ENCODE measurements at places on chromosomes 12 and 14.
A peak's percentile ranks its signal among the peaks of the same experiment; 100 is the strongest.

GRCh38 chr14:23300687-23301223 is 1.9 kb downstream of the PPP1R3E start:
- peak; percentile 54 for DNase-seq

DNA sequence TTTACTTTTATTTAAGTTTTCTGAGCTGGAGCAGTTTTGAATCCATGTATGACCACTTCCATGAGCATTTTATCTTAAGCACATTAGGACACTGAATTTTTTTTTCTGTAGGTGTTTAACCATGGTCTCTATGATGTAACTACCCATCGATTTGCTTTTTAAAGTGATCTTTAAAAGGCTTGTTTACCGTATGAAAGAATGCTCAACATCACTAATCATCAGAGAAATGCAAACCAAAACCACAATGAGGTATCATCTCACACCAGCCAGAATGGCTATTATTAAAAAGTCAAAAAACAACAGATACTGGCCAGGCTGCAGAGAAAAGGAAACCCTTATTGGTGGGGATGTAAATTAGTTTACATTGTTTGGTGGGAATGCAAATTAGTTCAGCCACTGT is 23.0 kb downstream of the GLRX5 start:
- no peak for DNase-seq

- DNase-seq, result no peak
Measured at GRCh38 chr12:3223601-3224529, 146.7 kb downstream of the TSPAN9 start.

GRCh38 chr12:52147367-52147963 is 44.3 kb downstream of the KRT80 start:
- peak; percentile 97 for DNase-seq

DNA sequence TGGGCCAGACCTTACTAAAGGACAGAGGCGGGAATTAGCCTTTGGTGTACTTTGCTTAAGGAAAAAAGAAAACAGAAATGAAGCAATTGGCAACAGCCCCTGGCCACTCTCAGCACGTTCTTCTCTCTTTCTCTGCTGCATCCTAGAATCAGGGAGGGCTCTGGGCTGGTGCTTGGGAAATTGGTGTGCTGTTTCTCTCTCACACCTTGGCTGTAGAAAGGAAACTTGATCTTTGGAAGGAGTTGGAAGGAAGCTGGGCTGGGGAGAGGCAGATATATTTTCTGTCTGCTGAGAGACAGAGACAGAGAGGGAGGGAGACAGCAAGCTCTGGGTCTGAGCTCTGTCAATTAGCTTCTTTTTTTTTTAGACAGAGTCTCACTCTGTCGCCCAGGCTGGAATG is 27.4 kb downstream of the NOS1 start:
- DNase-seq, result no peak

DNA sequence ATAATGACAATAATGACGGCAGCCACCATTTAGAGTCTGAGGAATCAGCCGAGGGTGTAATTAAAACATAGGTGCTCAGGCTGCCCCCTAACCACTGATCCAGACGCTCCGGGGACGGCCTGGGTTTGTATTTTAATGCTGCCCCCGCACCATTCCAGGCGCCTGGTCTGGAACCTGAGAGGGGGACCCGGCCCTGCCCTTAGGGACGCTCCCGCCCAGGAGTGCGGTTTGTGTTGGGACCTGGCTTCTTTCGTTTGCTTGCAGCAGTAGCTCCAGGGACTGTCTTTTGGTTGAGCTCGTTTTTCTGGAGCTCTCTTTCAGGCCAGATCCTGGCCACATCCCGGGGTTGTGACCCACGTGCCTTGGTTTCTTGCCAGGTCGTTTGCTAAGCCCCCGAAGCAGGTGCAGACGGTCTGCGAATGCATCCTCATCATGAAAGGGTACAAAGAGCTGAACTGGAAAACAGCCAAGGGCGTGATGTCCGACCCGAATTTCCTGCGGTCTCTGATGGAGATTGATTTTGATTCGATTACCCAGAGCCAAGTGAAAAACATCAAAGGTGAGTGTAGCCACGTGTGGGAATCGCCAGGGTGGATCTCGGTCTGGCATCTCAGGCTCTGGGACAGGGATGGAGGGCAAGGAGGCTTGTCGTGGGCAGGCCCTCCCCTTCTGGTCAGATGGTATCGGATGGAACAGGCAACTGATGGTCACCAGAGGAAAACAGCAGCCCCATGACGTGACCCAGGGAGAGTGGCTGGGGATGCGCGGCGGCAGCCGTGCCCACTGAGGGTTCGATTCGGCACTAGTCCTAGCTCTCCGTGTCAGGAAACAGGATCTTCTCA is 63.5 kb downstream of the CCDC92 start:
- DNase-seq, result no peak

DNA sequence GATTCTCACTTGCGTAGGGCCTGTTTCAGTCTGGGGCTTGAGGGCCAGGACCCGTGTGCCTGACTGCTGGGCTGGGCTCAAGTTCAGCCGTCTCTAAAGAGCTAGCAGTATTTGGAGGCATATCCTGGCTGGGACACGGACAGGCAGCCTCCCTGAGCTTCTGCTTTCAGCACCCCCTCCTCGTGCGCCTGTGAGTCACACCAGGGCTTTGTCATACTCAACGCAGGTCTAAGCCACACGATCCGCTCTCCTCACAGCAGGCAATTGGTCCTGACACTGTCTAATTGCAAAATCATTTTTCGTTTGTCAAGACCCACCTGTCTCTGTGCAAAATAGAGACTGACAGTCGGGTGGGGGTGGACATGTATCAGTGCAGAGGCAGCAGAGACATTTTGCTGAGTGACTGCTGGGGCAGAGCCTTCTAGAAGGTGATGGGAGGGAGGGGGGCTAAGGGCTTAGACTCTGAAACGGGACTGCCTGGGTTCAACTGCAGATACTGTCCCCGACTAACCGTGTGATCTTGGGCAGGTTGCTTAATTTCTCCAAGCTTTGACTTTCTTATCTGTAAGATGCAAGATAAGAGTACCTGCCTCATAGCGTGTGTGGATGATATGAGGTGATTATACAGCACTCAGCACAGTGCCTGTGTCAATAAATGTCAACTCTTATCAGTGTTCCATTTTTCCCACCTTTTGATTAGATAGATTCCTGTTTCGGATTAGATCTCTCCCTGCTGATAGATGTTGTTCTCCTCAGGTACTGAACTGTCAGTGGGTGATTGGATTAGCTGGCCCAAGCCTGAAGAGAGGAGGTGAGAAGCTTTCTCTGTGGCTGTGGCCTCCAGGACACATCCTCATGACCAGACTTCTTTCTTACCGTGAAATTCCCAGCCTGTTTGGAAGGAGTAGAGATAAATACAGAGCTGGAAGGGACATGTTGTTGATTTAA is 53.1 kb downstream of the KCNA1 start:
- no peak for DNase-seq

GRCh38 chr14:72387726-72388125 is 455.5 kb downstream of the RGS6 start:
- no peak for DNase-seq

- no peak for DNase-seq
Measured at GRCh38 chr12:49253033-49253623, 11.8 kb upstream of the TUBA1C start.

- no peak for DNase-seq
Measured at GRCh38 chr14:86168371-86168770, 638.4 kb downstream of the FLRT2 start.

- DNase-seq, result peak; percentile 62
Measured at GRCh38 chr14:89276424-89276975, 140.5 kb downstream of the FOXN3 start.

GRCh38 chr14:90034156-90034555 is 27.6 kb upstream of the KCNK13 start:
- DNase-seq, result no peak

DNA sequence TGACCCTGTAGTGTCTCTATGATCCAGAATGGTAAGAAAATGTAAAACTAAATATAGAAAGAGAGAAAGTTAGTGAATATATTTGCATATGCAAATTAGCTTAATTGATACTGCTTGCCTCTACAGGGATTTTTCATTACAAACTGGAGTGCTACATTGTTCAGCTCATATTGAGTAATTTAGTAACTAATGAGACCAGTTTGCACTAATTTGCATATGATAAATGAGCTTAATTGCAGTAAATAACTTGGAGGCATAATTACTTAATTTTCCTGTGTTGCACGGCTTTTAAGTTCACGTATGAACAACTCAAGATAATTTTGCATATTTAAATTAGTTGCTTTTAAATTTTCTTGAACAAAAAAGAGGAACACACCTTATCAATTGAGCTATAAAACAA is 436.5 kb downstream of the NPAS3 start:
- no peak for DNase-seq

DNA sequence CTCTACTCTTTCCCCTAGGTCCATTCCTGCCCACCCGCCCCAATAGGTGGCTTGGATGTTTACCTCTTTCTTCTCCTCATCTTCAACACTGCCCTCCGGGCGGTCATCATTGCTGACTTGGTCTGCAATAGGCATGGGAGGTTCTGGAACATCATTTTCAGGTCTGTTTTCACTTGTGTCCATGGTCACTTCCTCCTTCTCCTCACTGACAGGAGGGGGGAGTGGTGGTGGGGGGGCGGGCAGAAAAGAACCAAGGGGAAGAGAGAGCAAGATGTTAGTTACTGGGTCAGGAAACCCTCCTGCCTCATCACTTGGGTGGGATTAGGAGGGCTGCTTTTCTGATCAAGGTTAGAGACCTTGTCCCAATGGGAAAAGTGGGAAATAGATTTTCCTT is 12.1 kb upstream of the CDH24 start:
- no peak for DNase-seq

GRCh38 chr12:8078398-8078797 is 3.7 kb upstream of the NECAP1 start:
- DNase-seq, result no peak

DNA sequence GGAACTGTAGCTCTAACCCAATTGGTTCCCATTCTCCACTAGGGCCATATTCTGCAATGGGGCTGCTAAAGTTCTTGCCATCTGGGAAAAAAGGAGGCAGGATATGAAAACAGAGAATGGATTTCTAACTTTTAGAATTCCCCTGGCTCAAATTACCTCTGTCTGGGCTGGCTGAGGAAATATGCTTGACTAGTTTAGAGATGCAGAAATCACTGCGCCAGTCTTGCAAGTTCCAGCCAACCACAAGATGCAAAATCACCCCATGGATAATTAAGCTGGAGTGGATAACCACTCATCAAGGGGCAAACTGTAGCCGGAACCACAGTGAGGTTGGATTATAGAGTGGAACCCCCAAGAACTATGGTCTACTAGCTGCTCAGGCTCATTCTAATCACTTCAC is 126.3 kb downstream of the RALGAPA1 start:
- no peak for DNase-seq

- DNase-seq, result no peak
Measured at GRCh38 chr14:103273745-103274615, 60.1 kb upstream of the EIF5 start.

GRCh38 chr12:111367661-111368221 is 1.2 kb downstream of the PHETA1 start:
- no peak for DNase-seq

GRCh38 chr14:88613552-88614010 is 50.7 kb downstream of the ZC3H14 start:
- DNase-seq, result no peak

GRCh38 chr14:70692210-70692609 is 50.5 kb downstream of the TTC9 start:
- peak; percentile 72 for DNase-seq

- DNase-seq, result no peak
Measured at GRCh38 chr12:18992336-18992735, 137.2 kb upstream of the PLEKHA5 start.

DNA sequence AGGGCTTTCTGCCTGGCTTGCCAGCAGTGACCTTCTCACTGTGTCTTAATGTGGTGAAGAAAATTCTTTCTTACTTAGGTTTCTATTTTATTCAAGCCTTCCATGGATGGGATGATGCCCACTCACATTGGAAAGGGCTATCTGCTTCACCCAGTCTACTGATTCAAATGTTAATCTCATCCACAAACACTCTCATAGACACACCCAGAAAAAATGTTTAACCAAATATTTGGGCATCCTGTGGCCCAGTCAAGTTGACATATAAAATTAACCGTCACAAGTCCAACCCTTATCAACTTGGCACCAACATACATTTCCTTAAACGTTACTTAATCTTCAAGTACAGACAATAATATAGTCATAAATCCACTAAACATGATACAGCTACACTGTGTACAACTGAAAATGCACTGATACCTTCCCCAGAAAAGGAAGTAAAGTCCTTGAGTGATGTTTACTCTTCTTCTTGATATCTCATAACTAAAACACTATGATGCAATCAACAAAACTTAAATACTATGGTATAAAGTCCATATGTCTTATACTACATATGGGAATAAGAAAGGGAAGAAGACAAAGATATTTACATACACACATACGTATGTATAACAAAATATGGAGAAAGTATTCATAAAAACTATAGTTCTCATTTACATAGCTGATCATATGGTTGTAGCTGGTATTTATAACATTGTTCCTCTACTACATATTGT is 394.7 kb upstream of the NOVA1 start:
- no peak for DNase-seq

- DNase-seq, result peak; percentile 37
Measured at GRCh38 chr14:68964300-68965093, 14.6 kb downstream of the ACTN1 start.

DNA sequence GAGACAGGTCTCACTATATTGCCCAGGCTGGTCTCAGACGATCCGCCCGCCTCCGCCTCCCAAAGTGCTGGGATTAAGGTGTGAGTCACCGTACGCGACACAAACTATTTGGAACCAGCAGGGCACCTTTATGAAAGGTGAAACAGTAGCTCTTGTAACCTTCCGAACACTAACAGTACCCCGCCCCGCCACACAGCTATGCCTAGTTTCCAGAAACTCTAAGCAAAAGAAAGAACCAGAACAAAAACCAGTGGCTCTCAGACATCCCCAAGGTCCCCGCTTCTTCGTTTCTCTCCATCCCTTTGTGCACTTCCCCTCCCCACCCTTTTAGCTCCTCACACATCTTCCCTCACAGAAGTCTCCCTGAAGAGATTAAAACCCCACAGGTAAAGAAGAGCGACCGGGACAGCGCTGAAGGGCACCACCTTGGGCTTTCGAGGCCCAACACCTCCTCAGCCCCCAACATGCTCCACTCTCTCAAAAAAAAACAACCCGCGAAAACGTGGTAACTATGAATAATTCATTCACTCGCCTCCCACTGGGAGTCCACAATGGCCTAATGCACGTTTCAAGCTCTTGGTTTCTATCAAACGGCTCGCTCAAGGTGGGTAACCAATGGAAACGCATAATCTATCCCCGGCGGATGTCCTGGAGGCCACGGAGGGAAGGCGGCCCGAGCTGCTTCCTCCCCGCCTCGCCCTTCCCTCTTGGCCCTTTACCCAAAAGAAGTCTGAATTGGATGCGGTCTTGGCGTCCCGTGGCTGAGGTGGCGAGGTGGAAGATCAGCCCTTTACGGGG is 877 bp downstream of the BAG5 start:
- no peak for DNase-seq

- DNase-seq, result no peak
Measured at GRCh38 chr14:57389646-57390036, 745 bp upstream of the NAA30 start.

DNA sequence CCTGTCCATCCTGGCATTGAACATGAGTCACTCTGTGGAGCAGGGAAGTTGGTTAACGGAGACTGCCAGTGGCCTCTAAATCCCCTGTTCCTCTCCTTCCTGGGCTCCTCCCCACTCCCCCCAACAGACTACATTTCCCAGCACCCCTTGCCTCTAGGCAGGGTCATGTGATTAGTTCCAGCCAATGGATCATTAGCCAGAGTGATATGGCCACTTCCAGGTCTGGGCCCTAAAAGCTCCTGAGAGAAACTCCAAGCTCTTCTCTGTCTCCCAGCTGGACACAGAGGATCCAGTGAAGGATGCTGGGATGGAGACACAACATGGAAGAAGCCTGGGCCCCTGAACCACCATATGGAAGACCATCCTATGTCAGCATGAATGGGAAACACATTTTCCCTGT is 54.4 kb upstream of the RFLNA start:
- DNase-seq, result no peak

All from tibial artery (tissue), 4 donors.